ENCODE measurements at places on chromosomes 3 and 15.
A peak's percentile ranks its signal among the peaks of the same experiment; 100 is the strongest.

DNA sequence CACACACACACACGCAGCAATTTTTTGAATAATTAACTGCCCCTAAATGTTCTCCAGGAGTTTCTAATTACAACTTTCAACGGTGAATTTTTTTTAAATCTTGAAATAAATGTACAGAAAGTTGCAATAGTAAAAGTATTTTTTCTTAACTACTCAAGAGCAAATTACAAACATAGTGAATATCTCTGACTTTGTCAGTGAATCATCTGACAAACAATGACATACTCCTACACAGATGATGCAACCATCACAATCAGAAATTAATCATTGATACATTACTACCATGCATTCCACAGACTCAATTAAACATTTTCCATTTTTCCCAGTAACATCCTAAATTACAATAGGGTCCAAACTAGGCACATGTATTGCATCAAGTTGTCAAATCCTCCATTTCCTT lies 597.3 kb downstream of the NAALADL2 start:
- ATAC-seq, result no peak

DNA sequence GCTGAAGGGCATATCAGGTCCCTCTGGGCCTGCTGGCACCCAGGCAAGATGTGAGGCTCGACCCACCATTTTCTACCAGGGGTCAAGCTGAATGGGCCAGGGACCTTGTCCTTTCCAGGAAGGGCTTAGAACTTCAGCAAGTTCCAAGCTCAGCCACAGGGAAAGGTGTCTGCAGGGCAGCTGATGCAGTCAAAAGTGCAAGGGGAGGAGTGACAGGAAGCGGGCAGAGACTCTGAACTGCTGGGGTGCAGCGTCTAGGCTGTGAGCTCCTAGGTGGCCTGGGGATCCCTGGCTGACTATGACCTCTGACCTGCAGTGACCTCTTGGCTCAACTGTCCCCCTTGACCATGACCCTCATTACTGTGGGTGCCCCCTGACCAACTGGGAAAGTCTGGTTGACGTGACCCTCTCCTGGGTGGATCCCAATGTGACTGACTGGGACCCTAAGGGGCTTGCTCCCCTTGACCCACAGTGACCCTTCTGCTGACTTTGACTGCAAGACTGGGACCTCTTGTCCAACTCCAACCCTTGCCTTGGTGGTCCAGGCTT lies 14.4 kb upstream of the SEC13 start:
- ATAC-seq, result no peak

DNA sequence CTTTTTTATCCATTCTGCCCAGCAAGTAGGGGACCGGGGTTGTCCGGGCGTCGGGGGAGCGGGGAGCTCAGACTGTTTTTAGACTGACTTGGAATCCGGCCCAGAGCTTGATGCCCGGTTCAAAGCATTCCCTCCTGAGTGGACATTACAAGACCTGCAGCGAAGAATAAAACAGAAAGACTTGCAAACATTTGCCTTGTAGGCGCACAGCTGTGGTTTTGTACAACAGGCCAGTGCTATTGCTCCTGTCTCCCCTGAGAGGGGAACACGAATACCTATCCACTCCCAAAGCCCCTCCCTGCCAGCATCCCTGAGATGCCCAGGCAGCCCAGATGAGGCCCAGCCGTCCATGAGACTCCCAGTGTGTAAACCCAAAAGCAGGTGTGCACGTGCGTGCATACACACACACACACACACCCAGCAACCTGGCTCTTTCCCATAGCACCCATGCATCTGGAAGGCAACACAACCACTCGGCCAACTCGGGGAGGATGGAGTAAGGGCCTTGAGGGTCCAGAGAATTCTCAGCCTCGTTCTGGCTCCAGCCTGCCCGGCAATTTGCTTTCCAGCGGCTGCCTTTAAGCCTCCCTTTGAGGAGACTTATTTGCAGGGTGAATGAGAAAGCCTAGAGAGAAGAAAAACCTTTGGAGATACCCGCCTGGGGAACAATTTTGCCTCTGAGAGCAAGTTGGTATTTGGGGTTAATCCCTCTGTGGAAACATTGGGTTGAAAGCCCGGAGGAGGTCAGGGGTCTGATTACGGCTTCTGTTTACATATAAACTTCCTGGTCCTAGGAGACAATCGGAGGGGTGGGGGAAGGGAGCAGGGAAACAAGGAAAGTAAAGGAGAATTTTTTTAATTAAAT lies 161.0 kb upstream of the HES1 start:
- no peak for ATAC-seq

- peak; percentile 84 for ATAC-seq
These were observed 13.3 kb downstream of the ZNF592 start for GRCh38 chr15:84761607-84762131.

GRCh38 chr3:125165189-125165947 lies 47.2 kb downstream of the SLC12A8 start:
- ATAC-seq, result no peak

- ATAC-seq, result no peak
These were observed 108.4 kb upstream of the RORA start for GRCh38 chr15:61337541-61337940.

GRCh38 chr3:156837115-156837514 lies 11.0 kb downstream of the LEKR1 start:
- ATAC-seq, result no peak

- ATAC-seq, result no peak
These were observed 35.1 kb downstream of the HMG20A start for GRCh38 chr15:77455696-77456321.

GRCh38 chr15:40550341-40551037 lies 14.4 kb downstream of the CCDC32 start:
- ATAC-seq, result no peak

GRCh38 chr3:125401402-125401801 lies 26.3 kb upstream of the ZNF148 start:
- ATAC-seq, result no peak
